ENCODE measurements at places on chromosomes 13 and 19.

GRCh38 chr13:90511903-90512302 lies 835.6 kb upstream of the MIR17HG start:
- DNase-seq = no peak

DNA sequence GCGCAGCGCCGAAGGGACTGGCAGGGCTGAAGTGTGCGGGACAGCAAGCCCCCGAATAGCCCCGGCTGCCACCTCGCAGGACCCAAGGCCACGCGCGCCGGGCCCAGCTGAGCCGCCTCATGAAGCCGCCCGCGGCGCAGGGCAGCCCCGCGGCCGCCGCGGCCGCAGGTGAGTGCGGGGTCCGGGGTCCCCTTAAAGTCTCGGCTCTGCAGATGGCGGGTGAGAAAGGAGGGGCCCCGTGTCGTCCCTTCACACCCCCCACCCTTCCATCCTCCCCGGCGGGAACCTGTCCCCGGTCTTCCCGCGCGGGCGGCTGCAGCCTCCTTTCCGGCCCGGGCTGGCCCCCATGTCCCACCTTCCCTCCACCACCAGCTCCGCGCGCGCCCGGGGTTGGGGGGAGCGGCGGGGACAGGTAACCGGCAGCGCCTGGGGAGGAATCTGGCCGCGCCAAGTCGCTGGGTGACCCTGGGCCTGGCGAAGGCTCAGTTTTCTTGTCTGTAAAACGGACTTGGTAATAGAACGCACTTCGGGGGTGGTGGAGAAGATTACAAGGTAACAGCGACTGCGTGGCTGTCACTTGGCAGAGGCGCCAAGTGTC lies 338 bp downstream of the RGCC start:
- DNase-seq = no peak

- DNase-seq = no peak
These were observed at the start of gene ZNF98 for GRCh38 chr19:22422211-22422610. Gene ZNF98, minus strand, starts transcription at chr19:22422346. Its CDS starts 122 bp downstream, at chr19:22422224.

- no peak for DNase-seq
These were observed 13.5 kb upstream of the BSG start for GRCh38 chr19:558770-559439.

DNA sequence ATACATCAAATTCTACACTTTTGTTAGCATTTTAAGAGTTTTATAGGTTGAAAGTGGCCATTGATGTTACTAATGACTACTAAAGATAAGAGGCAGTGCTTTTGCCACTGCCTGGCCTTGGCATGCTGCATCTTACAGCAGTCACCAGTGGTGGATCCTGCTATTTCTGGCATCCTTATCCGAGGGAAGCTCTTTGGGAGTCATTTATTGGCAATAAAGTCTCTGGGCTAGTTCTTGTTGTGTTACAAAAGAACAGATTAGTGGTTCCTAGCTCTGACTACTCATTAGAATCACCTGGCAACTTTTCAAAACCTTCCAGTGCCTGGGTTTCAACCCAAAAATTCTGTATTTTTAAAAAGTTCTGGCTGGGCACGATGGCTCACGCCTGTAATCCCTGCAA lies 94.5 kb downstream of the ZMYM2 start:
- no peak for DNase-seq

GRCh38 chr13:67474115-67474514 lies 244.0 kb upstream of the PCDH9 start:
- DNase-seq = no peak

DNA sequence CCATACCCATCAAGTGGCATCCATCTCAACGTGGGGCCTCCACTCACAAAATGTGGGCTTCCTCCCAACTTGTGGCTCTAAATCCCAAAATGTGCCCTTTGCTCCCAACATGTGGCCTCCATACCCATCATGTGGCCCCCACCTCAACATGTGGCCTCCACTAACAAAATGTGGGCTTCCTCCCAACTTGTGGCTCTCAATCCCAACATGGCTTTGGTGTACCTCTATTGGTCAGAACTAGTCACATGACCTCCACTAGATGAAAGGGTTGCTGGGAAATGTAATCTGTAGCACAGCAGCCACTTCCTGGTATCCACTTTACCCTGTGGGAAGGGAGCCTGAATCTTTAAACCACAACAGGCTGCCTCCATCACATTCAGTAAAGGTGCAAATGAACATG lies 10.1 kb upstream of the ACER1 start:
- DNase-seq = no peak

DNA sequence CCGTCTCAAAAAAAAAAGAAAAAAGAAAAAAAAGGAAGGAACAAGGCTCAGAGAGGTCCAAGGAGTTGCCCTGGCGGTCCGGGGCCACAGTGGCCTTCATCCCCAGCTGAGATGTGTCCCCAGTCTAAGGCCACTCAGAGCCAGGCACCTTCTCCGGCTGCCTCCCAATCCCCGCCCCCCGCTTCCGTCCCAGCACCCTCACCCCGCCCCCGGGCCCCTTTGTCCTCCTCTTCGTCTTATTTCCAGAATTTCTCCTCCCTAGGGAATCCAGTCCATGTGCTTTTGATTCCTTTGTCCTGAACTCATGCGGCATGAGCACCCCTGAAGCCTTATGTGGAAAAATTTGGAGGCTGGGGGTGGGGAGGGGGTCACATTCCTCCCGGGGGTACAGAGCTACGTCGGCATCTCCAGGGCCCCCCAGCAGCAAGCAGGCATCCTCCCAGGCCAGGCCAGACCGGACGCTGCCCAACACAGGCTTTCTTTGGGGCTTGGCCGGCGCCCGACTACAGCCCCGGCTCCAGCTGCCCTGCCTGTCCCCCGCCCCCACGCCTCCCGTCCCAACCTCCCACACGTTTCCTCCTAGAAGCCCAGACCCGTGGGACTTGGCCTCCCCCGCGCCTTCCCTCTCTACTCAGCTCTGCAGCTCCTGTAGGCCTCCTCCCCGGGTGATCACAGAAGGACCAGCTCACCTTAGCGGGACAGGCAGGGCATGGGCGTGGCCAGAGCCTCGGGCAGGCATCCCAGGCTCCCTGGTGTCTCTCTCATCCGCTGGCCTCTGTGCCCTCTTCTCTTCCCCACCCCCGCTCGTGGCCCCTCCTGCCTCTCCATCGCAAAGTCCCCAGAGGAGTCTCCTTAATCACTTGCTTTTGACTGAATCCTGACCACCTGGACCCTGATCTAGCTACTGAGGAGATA lies 17.8 kb upstream of the ADGRE5 start:
- peak; percentile 66 for DNase-seq

- DNase-seq = no peak
These were observed 42.5 kb downstream of the ABCC4 start for GRCh38 chr13:95258619-95259194.

DNA sequence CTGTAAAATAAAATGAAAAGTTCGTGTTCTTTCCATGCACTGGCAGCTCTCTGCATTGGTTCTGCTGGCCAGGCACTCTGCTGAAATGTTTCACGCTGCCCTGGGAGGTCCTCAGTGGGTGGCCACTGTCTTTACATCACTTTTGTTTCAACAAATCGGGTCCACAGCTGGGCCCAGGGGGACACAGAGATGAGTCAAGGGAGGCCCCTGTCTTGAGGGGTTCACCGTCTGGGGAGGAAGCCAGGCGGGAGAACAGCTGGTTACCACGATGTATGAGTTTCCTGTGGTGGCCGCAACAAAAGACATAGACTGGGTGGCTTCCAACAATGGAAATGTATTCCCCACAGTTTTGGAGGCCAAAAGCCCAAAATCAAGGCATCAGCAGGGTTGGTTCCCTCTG lies 5.1 kb upstream of the KLF2 start:
- no peak for DNase-seq

GRCh38 chr19:1361601-1362386 lies 21.9 kb upstream of the NDUFS7 start:
- DNase-seq = no peak

- DNase-seq = no peak
These were observed 2.2 kb downstream of the C19orf33 start for GRCh38 chr19:38306236-38306635.

- no peak for DNase-seq
These were observed 715.3 kb downstream of the OLFM4 start for GRCh38 chr13:53743906-53744305.

GRCh38 chr19:28184997-28185396 lies 1028.0 kb downstream of the UQCRFS1 start:
- no peak for DNase-seq

DNA sequence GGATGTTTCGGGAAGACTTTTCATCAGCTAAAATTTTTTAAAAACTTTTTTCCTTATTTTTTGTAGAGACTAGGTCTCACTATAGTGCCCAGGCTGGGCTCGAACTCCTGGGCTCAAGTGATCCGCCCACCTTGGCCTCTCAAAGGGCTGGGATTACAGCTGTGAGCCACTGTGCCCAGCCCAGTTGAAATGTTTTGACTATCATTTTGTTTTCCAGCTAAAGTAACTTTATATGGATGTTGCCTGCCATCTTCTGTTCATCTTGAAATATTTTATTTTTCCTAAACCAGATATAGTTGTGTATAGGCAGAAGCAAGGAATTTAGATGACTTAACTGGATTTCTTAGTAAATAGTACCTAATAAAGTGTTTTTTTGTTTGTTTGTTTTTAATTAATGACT lies 7.0 kb downstream of the CAB39L start:
- no peak for DNase-seq

DNA sequence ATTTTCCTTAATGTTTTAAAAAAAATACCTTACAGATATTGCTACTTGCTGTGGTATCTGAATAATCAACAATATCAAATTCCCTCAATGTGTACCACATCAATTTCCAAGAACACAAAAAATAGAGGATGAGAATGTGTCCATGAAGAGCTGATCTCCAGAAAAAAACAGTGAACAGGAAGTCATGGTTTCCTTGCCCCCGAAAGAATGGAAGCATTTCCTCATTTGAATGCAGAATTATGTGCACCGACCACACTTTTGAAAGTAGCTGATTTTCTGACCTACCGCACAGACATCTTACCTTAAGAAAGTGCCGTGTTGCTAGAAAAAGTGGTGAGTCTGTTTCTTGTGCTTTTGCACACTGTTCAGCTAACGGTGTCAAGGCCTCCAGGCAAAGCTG lies 13.4 kb upstream of the EEF1AKMT1 start:
- no peak for DNase-seq

DNA sequence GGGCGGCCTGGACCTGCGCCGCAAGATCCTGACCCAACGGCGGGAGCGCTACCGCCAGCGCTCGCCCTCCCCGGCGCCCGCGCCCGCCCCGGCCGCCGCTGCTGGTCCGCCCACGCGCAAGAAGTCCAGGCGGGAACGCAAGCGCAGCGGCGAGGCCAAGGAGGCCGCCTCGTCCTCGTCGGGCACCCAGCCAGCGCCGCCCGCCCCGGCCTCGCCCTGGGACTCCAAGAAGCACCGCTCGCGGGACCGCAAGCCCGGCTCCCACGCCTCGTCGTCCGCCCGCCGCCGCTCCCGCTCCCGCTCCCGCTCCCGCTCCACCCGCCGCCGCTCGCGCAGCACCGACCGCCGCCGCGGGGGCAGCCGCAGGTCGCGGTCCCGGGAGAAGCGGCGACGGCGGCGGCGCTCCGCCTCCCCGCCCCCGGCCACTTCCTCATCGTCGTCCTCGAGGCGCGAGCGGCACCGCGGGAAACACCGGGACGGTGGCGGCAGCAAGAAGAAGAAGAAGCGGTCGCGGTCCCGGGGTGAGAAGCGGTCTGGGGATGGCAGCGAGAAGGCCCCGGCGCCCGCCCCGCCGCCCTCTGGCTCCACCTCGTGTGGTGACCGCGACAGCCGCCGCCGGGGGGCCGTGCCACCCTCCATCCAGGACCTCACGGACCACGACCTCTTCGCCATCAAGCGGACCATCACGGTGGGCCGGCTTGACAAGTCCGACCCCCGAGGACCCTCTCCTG lies 10.0 kb downstream of the SCAF1 start:
- no peak for DNase-seq

DNA sequence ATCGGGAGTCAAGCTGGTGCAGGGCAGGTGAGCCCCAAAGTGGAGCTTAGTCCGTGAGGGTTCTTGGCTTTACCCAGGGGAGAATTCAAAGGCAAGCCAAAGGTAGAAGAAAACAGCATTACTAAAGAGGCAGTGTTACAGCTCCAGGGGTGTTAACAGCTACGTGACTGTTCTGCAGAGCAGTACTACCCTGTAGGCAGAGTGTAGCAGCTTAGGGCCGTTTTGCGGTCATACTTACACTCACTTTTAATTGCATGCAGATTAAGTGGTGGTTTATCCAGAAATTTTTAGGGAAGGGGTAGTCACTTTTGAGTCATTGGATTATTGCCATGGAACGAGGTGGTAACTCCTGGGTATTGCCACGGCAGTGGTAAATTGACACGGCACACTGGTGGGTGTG lies 482.2 kb downstream of the SLITRK5 start:
- DNase-seq = no peak

GRCh38 chr13:39784347-39784746 lies 128.9 kb downstream of the COG6 start:
- no peak for DNase-seq

DNA sequence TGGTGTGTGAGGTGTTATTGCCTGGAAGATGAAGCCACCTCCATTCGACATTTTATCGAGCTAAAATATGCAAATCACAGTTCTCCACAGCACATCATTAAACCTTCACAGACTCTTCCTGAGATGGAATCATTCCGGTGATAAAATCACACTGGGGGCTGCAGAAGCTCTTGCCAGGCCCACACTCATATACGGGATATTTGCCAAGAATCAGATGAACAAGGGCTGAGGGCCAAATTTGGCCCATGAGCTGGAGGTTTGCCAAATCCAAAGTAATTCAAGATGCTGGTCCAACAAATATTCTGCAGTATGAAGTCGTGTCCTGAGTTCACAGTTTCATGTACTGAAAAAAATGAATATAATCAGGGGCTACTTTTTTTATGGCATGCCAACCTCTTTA lies 16.7 kb upstream of the RXFP2 start:
- no peak for DNase-seq

DNA sequence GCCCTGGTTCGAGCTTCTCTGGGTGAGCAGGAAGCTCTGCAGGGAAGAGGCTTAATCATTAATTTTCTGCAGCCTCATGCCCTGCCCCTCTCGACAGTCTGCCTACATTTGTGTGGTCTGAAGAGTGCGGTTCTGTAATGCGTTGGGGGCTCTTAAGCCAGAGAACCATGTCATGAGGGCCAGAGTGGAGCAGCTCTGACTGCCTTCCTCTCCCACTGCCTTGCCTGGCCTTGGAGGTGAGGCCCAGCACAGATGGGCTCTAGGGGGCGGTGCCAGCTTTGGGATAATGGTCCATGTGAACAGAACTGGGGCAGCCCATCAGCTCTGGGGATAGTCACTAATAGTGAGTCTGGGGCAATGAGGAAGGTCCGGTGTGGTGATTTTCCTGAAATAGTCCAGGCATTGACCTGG lies 5.7 kb downstream of the FGF9 start:
- no peak for DNase-seq

DNA sequence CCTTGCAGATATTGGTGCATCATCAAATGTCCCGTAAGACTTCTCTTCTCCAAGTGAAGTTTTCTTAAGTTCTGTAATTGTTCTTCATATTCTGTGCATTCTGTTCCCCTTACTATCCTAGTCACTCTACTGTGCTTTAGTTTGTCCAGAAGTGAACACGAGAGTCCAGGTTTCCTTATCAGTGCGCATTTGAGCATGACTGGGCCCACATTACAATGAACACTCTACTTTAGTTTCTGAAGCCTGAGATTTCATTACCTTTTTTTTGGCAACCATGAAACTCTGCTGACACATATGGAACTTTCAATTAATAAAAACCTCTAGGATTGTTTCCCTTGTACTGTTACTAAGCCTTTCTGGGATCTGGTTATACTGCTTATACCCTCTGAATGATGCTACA lies 270.0 kb downstream of the KCNRG start:
- DNase-seq = no peak
